ENCODE measurements at places on chromosomes 7 and 10. TPM values are rescaled to one million over a fixed set of nuclear protein-coding genes. Genes with fewer than 3 reads are reported as not detected.

MYL10 gene
- not detected for total RNA-seq

CDK5 gene
- total RNA-seq, result 19.6 TPM

CCDC3 gene
- total RNA-seq, result not detected

DNA sequence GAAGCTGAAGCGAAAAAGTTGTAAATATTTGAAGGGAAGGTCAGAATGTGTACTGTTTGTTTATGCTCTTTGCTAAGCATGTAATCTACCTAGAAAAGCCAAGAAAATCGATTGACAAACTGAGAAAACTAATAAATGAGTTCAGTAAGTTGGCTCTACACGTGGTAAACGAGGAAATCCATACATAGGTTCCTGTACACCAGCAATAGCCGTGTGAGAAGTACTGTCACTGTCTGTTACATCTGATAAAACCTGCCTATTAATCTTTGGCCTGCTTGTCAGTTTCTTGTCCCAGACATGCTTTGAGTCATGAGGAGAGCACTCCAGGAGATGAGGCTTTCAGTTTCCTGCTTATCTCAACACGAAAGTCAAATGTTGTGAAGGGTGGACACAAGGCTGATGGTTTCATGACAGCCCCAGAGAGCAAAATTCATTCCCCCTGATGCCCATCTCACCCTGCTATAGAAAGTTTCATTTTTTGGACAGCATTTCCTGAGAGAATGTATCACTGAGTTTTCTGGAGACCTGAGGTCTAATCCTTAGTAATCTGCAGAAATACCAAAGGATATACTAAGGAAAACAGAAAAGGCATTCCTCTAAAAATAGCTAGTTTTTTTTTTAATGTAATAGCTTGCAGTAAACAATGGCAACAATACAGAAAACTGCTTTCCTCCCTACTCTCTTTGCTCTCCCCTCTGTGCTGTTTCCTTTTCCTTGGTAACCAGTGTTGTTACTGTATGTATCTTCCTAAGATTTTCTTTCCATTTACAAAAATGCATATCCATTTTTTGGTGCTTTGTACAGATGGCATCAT, 18.8 kb downstream of the BMPR1A start:
- DNase-seq, result no peak

GRCh38 chr7:84076219-84076618, 118.4 kb downstream of the SEMA3A start:
- no peak for DNase-seq

DNA sequence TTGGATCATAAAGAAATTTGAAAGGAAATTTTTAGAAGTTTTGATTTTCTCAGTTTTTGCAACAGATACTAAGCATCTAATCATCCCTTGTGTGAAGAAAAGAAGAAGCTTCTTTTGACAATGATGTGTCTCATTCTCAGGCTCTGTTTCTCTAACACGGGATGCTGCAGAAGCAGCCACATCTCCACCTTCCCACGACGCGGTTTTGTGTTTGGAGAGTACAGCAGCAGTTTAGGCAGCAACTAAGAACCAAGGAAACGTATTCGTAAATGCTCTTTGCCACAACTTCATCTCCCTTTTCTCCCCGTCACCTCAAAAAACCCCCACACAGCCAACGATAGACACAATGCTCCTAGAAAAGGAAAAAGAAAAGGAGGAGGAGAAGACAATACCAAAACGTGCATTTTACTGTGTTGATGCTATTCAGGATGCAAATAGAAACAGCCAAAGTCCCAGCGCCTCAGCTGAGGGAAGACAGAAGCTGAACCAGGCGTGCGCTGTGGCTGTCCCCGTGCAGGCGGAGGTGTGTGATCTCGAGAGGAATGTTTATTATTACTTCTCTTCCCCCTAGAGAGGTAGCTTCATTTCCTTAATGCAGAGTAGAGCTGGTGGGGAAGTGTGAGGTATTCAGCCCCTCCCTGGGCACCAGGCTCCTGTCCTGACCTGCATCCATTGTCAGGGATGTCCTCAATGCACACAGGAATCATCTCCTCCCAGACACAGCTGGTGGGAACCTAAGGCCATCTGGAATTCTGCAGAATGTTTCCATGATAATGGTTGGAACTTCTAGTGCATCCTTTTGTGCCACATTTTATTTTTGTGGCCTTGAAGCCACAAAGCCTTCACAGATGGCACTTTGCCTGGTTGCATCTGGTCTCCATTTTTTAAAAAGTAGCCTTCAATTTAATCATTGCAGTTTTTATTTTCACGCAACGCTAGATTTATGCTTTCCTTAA, 174.6 kb upstream of the KLF6 start:
- DNase-seq, result no peak

DNA sequence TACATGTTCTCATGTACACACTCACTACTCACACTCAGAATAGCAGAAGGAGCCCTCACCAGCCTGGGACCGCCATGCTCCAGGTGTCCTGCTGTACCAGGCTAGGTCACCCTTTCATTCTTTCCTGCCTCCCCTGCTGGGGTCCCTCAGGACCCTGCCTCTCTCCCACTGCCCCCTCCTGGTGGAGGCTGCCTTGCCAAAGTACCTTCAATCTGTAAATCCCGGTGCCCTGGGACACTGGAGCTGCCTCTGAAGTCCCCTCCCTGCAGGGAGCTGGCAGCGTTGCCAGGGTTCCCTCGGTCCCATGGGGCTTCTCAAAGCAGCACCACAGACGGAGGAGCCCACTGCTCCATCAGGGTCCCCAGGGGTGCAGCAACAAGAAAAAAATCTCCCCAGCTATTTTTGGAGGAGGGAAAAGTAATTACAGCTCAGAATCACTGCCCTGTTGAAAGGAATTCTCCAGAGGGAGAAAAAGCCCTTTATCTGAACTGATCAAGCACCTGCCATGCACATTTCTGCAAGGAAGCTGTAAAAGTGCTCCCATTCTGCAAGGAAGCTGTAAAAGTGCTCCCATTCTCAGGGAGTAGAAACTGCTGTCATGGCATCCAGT, 259.9 kb downstream of the PTPRN2 start:
- no peak for DNase-seq
